AG20443 (cell line): ENCODE measurements at places on chromosomes 5 and 9.

- DNase-seq, result no peak
Observed at GRCh38 chr9:21311889-21312288, 6.8 kb upstream of the IFNA5 start.

DNA sequence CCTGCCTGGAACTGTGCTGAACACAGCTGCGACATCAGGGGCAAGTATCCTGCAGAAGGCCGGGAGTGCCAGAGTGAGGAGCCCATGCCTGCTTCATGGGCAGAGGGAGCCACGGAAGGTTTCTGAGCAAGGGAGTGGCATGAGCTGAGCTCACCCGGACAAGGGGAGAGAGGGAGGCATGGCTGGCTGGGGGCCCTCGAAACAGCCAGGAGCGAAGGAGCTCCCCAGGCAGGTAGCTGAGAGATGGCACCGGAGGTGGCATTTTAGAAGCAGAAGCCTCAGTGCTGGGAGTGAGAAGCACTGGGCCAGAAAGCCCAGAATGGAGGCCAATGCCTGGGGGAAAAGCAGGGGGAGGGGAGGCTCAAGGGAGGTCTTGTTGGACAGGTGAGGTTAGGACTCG, 56.9 kb upstream of the SARDH start:
- DNase-seq, result no peak

- DNase-seq, result peak; percentile 63
Observed at GRCh38 chr9:35905051-35905781, 786 bp upstream of the HRCT1 start.

DNA sequence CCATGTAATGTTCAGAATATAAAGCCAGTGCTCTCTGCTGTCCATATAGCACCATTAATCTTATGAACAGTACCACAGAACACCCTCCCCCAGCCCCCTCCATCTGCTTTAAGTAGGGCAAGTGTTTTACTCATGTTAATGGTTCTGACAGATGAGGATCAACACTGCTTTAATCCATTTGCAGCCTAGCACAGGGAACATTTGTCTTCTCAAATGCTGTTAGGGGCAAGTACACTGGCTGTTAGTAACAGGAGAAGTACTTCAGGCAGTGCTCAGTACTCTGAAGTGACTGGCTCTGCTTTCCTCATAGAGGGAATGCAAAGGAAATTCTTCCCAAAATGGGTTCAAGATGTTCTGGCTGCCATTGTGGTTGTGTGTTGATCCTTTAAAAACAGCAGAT, 202.6 kb downstream of the DCP2 start:
- DNase-seq, result no peak

DNA sequence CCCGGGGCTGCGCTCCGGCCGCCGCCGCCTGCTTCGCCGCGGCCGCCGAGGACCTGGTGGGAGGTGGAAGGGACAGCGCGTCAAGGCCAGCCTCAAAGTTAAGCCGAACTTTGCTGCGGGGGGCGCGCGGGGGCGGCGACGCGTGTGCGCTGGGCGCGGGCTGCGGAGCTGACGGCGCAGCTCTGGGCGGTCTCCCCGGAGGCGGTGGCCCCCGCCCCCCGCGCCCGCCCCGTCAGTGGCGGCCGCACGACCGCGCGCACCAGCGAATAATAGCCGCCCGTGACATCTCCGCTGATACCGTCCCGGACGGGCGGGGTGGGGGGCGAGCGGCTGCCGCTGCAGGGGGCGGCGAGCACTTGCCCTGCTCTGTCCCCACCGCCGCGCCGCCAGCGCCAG, 579 bp upstream of the FAM78A start:
- peak; percentile 28 for DNase-seq

DNA sequence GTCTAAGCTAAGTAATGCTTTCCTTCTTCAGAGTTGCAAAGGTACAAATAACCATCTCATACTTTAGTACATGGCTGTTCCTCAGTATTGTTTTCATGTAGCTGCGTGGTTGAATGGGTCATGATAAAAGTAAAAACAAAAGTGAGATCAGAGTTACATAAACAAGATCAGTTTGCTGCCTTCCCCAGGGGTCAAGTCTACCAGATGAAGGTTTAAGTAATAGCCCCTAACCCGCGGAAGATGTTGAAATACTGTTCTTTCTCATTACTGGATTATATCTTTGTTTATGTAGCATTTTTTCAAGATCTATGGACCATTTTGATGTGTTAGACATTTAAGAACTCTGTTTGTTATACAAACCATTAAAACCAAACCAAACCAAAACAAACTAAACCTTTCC, 34.1 kb upstream of the ARRDC3 start:
- no peak for DNase-seq

DNA sequence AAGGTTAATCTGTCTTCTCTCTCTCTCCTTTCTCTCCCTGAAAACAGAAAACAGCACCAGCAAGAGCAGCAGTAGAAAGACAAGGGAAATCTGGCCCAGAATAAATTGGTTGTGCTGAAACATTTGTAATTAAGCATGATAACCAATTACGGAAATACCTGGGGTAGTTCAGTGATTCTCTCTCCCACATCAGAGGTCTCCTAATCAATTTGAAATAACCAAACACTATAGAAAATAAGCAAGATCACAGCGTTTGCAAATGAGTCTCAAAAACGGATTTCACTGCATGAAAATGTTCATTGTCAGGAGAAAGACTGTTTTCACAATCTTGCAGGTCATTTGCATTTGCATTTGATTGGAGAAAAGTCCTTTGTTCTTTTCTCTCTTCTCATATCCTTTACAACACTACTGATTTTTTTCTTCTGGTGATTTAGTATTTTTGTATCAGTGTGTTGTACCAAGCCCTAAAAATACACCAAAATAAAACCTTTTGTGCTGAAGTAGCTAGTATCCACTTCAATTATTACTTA, 36.8 kb upstream of the CDH6 start:
- no peak for DNase-seq

DNA sequence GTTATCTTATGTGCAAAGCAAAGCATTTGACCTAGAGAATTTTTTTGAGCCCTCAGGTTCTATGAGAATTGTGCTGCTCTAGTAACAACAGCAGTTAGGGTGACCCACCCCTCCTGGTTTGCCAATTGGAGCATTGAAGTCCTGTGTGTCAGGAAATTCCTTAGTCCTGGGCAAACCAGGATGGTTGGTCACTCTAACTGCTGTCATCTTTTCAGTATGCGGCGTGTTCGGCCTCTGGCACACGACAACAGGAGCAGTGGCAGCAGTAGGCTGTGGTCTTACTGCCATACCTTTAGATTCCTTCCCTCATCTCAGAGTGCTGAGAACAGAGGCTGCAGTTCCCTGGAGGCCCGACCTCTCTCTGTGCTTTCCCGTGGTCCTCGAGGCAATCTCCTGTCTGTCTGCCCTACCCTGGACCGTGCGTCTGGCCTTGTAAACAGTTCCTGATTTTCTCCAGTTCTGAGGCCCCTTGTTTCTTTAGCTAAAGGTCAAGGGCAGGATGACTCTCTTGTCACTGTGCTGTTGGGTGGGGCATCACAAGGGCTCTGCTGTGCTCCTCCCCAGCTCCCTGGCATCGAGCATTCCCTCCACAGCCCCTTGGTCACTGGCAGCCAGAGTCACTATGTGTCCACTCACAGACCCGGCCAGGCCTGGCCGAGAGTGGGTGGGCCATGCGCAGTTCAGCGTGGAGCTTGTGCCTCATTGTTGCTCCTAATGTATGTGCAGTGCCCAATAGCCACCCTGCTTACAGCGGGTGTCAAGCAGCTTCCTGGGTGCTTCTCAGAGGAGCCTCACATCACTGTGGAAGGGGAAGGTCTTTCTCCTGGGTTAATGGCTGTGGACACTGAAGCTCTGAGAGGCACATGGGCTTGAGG, 18.5 kb upstream of the COL15A1 start:
- DNase-seq, result no peak

GRCh38 chr5:116959843-116960242, 385.2 kb upstream of the SEMA6A start:
- no peak for DNase-seq

DNA sequence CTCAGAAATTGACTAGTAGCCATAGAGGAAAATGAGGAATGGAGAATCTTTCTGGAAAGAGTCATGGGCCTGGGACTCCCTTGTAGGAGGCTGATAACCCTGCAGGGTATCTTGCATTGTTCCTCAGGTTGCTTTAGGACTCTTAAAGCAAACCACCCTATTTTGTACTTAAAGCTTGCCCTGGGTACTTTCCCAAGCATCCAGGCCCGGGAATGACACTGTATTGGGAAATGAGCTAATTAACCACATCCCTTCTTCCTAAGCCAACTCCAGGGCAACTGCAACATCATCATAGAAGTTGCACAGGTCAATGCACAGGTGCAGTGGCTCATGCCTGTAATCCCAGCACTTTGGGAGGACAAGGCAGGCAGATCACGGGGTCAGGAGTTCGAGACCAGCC, 55.9 kb downstream of the UGCG start:
- peak; percentile 79 for DNase-seq

DNA sequence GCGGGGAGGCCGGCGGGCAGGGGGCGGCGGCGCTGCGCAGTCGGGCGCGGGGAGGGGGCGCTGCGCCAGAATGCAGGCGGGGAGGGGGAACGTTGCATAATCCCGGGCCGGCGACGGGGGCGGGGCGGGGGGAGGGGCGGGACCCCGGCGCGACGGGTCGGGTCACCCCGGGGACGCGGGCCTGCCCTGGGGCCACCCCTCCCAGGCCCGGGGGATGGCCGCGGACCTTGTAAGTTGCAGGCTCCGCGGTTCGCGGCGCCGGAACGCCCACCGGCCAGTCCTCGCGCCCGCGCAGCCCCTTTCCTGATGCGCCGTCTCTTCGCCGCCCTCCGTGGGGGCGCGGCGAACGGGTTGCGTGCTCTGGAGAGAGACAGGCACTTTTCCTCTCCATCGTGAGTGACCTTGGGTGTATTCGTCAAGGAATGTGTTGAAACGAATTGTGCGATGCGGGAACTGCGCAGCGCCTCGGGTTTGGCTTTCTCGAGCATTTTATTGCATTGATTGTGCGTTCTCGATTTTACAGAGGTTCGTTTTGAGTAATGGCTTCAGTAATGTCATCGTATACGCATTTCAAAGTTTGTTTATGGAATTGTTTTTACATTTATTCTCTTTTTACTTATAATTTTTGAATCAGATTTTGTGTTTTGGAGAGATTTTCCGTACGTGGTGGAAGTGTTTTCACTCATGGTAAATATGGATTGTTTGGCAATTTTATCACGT, 802 bp downstream of the SPIN1 start:
- peak; percentile 79 for DNase-seq

GRCh38 chr9:99373912-99374311, 151.8 kb downstream of the SEC61B start:
- DNase-seq, result no peak

GRCh38 chr5:134511796-134512660, 13.4 kb upstream of the JADE2 start:
- DNase-seq, result peak; percentile 64

GRCh38 chr9:81125446-81126092, 563.8 kb downstream of the TLE1 start:
- DNase-seq, result no peak

DNA sequence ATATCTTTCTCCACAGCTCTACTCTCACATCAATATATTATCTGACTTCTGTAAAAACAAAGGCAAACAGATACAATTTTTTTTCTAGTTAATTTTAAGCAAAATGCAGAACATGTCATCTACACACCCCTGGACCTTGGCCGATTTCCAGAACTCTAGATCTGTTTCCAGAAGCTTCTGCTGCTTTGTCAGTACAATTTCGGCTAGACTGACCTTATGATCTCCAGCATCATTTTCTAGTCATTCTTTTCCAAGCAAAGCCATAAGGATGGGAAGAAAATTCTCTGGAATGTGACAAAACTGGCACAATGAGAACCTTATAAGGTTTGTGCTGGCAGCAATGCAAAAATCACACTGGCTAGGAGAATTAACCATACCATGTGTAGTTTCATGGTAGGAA, 132.8 kb upstream of the MPDZ start:
- peak; percentile 19 for DNase-seq

GRCh38 chr9:89992326-89993198, 387.8 kb downstream of the GADD45G start:
- no peak for DNase-seq

DNA sequence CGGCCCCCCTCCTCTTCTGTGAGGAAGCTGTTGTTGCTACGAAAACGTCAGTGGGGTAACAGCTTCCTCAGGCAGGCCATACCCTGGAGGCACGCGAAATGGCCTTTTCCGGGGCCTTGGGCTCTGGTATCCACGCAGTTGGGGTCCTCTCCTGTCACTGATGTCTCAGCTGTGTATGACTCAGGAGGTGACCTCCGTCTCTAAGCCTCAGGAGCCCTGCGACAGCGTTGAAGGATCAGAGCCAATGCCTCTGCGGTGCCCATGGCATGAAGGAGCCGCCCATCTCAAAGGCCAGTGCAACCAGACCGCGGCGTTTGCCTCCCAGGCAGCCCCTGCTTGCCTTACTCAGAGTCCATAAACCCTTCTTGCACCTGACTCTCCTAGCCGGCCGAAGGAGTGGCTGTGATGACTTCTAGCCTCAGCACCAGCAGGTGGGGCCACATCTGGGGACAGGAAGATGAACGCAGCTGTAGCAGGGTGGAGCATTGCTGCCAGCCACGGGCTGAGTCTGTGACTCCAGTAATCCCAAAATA, 1.0 kb upstream of the MXD3 start:
- DNase-seq, result no peak

DNA sequence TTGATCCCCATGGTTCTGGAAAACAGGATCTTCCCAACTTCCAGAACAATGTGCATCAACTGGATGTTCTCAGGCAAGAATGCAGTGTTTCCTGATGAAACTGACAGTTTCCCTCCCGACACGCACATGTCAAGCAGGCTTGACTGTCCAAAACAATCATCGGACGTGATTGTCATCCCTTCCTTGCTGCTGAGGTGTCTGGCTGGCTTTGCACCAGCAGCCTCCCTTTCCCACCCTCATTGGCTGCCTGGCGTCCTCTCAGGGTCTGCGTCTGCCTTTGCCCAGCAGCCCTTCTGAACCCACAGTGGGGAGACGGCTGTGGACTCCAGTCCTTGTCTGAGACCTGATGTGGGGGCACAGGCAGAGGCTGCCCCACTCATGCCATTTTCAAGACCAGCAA, 110.8 kb downstream of the MARCHF3 start:
- DNase-seq, result no peak

DNA sequence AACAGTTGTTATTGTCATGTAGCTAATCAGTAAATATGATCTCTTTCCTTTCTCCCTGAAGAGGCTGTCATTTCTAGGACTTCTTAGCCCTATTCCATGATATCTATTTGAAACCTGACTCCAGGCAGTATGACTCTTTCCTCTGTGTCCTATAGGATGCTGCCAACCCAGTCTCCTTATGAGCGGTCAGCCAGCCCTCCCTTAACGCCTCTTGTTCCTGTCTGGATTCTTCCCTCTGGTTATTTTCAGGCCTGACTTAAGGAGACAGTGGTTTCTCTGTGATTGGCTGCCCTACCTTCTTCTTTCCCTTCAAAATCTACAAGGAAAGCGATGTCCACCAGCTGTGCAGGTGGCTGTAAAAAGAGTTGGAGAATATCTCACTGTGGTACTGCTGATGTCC, 19.4 kb upstream of the C5orf63 start:
- peak; percentile 47 for DNase-seq

GRCh38 chr9:137679695-137680305, 61.0 kb downstream of the EHMT1 start:
- no peak for DNase-seq

DNA sequence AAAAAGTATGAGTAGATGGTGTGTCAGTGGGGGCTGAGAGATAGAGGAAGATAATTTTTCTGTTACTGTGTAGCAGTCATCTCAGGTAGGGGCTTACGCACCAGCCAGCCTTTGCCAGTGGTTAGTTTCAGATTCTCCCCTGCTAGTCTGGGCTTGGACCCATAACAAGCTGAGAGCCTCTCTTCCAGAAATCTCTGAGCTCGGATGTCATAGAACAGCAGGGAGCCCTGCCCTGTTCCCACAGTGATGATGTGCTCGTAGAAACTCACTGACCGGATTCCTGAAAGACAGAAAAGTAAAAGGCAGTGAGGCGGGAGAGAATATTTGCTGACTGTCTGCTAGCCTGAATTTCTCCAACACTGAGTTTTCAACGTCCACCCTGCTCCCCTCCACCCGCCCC, 37.2 kb downstream of the DCAF12 start:
- DNase-seq, result no peak
